ENCODE measurements at places on chromosomes 5 and 9.

- DNase-seq: no peak
These were observed 3.9 kb downstream of the CYFIP2 start for GRCh38 chr5:157269761-157270272.

GRCh38 chr9:103397868-103398600 is 402.9 kb downstream of the CYLC2 start:
- no peak for DNase-seq

GRCh38 chr9:127131871-127132270 is 9.4 kb upstream of the ANGPTL2 start:
- no peak for DNase-seq

- no peak for DNase-seq
These were observed 3.2 kb upstream of the IRX2 start for GRCh38 chr5:2754581-2755075.

DNA sequence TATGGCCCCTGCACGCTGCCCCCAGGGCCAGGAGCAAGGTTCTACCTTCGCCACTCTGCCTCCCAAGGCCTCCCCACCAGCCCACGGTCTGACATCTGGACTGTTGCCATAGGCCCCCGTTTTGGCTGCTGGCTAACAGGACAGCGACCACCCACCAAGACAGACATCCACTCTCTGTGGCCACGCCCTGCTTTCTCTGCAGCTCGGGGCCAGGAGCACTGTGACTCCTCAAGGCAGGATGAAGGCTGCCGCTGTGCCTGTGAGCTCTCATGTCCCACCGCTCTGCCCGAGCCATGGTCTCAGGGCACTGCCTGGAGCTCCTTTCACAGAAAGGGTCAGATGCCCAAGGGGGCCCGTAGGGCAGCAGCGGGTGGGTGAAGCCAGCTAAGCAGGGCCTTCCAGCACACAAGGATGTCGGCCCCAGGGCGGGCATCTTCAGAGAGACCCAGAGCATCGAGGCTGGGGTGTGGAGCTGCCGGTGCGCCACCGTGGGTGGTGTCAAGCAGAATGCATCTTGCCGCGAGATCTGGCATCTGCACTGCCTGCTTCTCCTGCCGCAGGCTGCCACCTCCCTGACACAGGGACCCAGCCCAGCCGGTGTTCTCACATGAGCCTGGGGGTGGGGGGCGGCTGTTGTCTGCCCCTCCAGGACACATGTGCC is 92.2 kb upstream of the ADAMTS2 start:
- DNase-seq: no peak

DNA sequence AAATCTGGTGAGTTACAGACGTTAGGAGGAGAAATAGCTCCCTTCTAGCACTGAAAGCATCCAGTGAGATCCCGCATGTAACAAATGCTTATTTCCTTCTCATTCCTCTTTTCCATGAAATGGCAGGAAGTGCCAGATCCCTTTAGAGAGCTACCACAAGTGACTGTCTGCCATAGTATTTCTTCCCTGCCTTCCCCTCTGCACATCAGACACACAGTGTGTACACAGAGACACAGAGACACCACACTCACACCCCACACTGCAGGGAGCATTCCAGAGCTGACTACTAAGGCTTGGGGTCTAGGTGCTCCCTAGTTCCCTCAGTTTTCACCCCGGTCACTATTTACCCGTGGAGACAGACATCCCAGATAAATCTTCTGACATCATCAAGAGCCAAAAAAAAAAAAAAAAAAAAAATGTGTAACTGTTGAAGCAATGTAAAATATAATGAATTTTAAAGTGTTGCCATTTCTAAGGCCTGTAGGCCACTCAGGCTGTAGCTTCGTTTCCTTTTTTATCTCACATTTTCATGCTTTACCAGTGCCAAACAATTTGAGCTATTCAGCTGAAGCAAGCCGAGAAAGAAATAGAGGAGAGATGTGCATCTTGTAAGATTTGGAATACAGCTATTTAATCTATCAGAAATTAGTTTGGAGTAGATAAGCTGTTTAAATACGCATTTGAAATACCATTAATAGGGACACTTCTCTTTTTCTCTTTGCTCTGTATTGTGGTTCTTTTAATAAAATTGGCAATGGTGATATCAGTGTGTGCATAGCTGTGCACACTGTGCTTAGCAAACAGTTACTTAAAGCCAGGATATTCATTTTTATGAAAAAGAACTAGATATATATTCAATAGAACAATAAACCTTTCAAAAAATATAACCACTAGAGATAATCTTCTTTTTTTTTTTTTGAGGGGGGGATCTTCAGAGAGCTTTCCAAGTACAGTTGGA is 405.5 kb downstream of the PDE4D start:
- no peak for DNase-seq

DNA sequence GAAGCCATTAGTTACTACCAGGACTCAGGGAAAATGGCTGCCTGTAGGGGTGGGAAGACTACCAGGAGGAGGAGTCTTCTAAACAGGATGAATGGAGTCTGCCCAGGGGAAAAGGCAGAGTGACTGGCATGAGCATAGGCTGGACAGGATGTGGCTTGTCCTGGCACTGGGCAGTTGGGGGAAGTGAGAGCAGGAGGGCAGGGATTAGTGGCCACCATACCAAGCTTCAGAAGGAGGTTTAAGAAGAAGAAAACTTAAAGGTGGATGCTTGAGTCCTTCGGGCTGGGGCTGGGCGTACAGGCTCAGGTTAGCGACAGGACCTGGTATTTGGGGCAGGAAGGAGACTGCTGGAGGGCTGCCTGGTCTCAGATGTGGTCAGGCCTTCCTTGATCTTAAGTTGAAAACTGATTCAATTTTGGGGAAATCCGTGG is 5.0 kb upstream of the NSD1 start:
- no peak for DNase-seq

- no peak for DNase-seq
These were observed 6.8 kb upstream of the FCHSD1 start for GRCh38 chr5:141657937-141658545.

DNA sequence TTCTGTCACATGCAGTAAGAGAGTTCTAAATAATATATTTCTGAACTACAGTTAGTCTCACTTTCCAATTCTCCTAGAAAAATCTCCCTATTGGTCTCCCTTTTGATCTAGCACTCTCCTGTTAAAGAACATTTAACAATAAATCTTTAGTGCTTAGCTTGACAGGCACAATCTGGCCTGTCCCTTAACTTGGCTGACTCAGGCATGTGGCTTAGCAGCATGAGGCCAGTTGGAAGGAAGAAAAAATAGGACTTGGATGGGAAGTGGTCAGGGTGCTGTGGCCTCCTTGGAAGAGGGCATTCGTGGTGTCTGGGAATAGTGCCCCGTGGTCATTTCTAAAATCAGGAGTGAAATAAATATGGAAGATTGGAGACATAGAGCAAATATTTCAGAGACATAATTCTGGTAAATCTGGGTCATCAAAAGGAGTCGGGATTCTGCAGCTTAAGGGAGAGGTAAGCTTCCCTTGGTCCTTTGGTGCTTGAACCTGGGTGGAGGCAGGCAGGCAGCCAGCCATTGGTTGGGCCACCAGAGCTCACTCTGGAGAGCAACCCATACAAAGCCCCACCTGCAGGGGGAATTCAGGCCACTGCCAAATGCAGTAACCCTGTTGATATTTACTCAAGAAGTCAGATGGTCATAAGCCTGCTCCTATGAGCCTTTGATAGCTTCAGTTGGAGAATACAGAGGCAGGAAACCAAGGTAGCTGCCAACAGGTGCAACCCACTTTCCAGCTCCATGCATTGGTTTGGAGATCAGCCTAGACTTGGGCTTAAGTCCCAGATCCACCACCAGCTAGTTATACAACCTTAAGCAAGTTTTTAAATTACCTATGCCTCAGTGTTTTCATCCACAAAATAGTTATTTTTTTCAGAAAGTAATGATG is 28.8 kb upstream of the TLE4 start:
- no peak for DNase-seq

Measured in right forelimb (tissue), 1 donor.